ENCODE measurements at places on chromosomes 16 and 17.

GRCh38 chr16:31301708-31302400 lies 42.1 kb downstream of the ITGAM start:
- no peak for DNase-seq

- DNase-seq = peak; percentile 51
These were observed 140.0 kb downstream of the CHD9NB start for GRCh38 chr16:52912565-52913173.

GRCh38 chr17:22570144-22570845 lies 878.0 kb downstream of the KCNJ18 start:
- no peak for DNase-seq

GRCh38 chr16:84358601-84359295 lies 9.6 kb upstream of the ATP2C2 start:
- no peak for DNase-seq

DNA sequence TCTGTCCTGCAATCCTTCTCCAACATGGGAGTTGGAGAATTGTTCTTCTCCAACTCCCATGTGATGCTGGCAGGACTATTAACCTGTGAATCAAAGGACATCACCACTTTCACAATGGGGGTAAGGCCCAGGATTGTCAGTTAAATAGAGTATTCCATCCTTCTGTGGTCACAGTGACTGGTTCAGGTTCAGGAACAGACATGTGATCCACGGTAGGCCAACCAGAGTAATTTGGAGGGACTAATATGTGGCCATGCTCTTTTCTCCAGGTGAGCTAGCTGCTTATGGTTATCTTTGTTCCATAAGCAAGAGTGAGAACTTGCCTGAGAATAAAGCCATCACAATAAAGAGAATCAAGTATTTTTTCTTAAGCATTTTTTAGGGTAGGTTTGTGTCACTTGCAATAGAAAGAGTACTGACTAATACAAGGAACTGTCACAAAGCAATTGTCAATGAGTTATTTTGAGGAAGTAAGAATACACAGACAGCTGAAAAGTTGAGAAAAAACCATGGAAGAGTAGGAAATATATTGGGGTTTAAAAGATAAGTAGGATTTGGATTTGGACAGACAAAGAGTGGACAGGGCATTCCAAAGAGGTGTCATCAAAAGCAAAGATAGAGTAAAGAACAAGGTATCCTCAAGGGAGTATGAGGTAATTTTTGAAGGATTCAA lies 63.4 kb downstream of the BRIP1 start:
- DNase-seq = no peak

DNA sequence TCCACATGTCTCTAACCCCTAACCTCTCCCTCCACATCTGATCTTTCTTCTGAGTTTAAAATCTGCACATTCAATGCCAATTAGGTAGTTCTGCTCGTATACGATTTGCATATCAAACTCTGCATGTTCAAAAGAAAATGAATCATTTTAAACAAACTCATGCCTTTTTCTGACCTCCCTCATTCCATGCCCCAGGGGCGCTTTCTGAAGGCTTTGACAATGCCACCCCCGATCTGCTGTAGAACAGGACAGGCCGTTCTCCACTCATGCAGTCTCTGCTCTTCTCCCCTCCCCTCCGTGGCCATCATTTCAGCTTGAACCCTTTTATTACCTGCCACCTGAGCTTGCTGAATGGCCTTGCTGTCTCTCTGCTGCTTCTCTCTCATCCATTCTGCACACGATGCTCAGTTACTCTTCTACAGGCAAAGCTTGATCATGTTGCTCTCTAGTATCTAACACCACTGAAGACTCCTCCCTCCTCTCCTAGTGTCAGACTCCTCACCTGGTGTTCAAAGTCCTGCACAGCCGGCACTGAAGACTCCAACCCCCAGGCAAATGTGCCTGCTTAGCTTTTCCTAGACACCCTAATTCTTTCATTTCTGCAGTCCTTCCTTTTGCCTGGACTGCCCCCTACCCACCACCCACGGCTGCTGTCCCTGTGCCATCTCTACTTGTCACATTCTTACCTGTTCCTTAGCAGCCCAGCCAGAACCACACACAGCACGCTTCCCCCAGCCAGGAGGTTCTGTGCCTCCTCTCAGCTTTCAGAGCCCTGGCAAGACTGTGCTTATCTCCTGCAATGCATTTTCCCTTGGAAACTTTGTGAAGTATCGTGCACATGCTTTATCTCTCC lies 6.2 kb downstream of the TMEM238L start:
- DNase-seq = no peak

DNA sequence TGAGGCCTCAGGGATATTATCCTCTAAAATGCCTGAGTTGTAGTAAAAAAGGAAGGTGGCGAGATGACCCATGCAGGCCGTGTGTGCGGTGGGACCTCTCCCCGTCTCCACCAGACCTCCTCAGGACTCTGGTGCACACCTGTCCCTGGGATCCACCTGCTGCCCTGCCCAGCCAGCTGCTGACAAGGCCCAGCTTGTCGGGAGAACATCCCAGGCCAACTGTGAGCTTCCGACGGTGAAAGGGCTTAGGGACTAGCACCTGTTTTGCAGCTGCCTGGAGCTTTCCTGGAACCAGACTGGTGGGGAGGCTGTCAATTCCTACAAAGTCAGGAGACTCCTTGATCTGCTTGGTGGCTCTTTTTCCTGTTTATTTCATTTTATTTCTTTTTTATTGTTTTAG lies 11.6 kb downstream of the IL34 start:
- no peak for DNase-seq

GRCh38 chr17:27417596-27418365 lies 38.5 kb upstream of the KSR1 start:
- no peak for DNase-seq

GRCh38 chr17:50935221-50935995 lies 69.3 kb upstream of the TOB1 start:
- DNase-seq = peak; percentile 97

DNA sequence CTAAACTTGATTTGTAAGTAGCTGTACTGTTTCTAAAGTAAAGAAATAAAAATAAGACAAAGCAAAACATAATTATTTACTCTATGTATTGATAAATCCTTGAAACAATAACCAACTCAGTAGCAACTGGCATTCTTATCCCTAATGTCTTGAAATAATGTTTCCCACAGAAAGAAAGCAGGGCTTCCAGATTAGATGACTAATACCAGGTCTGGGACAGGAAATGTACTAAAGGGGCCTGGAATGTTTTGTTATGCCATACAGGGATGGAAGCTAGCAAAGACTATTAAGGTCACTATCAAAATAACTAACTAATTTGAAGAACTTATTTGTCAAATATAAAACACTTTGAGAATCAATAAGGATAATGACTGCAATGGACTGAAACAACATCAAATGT lies 82.1 kb downstream of the CFDP1 start:
- no peak for DNase-seq

DNA sequence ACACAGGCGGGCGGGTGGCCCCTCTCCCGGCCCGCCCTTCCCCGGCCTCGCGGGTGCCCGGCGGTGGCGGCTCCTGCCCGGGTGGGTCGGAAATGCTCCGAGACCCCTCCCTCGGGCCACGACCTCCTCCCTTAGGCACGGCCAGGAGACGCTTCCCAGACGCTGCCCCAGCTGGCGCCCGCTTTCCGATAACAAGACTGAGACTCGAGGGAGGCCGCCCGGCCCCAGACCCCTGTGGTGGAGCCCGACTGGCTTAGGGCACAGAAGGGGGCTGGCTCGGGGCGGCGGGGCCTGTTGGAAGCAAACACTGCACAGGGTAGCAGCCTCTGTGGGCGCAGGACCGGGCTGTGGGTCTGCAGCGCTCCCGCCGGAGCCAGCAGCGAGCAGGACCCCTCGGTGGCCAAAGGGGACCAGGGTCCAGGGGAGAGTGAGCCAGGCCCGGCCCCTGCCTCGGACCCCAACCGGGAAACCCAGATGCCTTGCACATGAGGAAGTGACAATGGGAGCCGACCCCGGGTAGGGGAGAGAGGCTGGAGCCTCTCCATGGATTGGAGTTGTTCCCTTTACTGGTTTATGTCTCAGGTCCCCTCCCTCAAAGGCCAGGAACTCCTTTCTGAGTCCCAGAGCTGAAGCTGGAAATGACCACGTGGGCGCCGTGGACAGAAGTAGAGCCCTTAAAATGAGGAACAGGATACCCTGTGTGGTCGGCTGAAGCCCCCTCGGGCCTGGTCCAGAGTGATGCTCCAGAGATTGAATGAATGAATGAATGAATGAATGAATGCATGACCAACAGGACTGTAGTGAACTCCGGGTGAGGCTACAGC lies 19.8 kb upstream of the ADCY7 start:
- DNase-seq = no peak

DNA sequence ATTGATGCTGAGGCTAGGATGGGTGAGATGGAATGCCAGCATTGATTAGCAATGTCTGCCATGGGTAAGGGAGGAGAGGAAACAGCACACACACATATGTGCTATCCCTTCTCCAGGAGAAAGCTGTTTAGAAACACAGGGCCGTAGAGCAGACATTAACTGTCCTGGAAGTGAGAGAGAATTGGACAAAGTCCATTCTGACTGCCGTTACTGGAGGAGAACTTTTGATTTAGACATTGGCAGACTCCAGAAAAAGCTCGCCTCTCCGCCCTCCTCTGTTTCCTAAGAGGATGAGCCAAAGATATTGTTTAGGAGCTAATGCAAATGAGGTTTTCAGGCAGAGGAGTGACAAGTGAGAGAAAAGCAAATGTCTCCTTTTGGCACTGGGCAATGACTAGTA lies 237.0 kb downstream of the HAPSTR1 start:
- DNase-seq = no peak
